NCI-H1048 (cell line): ENCODE measurements at places on chromosomes 1 and 21.

DNA sequence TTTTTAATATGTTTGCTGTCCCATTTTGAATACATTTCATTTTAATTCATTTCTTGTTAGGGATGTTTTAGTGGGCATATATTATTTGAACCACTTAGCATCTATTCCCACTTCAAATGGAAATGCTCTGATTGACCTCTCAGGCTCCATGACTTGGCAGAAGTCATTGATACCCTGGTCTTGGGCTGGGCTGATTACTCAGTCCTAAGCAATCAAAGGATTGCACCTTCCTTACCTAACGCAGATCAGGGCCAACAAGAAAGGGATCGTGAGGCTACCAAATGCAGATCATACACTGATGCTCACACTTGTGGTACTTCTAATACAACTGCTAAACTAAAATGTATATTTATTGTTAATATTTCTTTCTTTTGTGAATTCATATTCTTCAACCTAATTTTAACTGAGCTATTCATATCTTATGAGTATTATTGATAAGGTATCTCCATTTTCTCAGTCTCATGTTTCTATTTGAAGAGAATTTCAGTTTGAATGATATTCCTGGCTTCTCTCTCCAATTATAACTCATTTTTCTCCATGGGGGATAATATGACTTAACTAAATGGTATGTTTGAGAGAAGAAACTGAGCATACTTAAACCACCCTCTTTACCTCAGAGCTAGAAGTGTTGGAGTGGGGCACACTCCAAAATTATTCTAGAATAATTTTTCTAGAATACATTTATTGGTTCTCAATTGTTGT is 615.5 kb upstream of the ADAMTS5 start:
- DNase-seq = no peak

GRCh38 chr1:42841010-42841409 is 5.4 kb upstream of the ZNF691 start:
- DNase-seq = no peak

GRCh38 chr1:92804721-92805201 is 19.9 kb upstream of the EVI5 start:
- peak; percentile 46 for DNase-seq

DNA sequence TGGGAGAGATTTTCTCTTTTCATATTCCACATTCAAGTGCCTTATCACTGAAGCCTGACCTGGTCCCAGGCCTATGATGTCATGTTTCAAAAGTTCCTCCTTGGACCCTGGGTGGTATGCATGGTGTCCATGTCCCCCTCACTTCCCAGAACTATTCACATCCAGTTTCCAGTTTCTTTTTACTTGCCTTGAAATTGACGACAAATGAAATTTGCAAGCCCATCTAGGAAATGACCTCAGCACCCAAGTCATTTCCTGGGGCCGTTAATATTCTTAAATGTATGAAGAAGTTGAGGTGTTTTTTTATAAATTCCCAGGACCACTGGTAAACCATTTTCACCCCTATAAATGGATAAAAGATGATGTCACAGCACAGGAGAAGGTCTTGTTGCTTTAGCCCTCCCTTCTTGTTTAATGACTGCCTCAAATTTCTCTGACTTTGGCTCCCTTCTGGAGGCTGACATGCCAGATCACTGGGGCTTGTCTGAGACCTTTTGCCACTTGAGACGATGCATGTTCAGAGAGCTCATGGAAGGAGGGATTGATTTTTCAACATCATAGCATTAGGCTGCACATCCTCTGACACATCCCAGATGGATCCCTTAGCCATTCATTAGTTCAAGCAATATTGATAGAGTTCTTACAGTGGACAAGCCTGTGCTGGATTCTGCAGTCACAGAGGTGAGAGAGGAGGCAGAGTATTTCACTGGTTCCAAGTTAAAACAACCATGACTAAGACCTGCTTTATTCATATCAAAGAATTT is 221.3 kb downstream of the PLPP3 start:
- DNase-seq = no peak

- no peak for DNase-seq
These were observed 24.3 kb downstream of the AHCTF1 start for GRCh38 chr1:246907472-246907871.

GRCh38 chr1:53754484-53755312 is 15.7 kb upstream of the GLIS1 start:
- no peak for DNase-seq

DNA sequence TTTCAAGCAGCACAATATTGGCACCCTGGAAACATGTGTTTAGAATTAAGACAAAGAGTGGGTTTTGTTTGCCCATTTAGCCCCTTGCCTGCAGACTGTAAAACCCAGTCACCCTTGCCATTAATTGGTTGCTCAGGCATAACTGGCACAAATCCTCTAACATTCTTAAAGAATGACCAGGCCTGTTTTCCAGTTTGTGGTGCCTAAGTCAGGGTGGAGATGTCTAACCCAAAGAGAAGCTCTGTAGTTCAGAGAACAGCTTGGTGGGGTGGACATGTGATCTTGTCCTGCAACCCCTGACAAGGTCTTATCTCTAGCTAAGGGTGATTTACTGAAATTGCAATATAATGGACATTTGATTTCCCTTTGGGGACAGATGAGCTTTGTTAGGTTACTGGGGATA is 8.8 kb upstream of the ANGPTL7 start:
- no peak for DNase-seq

DNA sequence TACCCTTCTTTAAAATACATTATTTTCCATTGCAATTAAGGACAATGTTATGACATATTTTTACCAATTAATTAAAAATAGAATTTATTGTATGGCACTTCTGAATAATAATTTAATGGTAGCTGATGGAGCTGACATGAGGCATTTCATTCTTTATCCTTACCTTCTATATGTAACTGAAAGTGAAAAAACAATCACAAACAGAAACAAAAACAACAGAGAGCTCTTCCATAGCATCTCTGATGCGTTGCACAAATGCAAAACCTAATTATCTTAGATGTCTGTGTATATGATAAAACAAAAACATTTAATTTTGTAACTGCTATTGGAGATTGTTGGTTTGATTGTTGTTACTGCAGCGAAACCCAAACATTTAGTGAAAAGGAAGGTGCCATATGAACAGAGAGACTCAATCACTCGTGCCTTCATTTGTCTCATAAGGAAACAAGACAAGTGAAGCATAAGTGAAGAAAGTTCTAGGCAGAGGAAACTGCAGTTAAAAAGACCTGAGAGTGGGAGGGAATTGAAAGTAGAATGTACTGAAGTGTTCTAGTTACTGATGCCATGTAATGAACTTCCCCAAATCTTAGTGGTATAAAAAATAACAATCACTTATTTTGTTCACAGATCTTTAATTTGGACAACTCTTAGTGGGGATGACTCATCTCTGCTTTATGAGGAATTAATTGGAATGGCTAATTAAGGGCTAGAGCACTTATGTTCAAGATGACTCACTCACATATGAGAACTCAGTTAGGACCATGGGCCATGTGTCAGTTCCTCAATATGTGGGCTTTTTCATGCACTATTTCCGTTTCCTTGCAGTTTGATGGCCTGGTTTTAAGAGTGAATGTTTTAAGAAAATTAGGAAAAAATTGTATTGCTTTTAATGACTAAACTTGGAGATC is 245.0 kb upstream of the OLFM3 start:
- DNase-seq = no peak

DNA sequence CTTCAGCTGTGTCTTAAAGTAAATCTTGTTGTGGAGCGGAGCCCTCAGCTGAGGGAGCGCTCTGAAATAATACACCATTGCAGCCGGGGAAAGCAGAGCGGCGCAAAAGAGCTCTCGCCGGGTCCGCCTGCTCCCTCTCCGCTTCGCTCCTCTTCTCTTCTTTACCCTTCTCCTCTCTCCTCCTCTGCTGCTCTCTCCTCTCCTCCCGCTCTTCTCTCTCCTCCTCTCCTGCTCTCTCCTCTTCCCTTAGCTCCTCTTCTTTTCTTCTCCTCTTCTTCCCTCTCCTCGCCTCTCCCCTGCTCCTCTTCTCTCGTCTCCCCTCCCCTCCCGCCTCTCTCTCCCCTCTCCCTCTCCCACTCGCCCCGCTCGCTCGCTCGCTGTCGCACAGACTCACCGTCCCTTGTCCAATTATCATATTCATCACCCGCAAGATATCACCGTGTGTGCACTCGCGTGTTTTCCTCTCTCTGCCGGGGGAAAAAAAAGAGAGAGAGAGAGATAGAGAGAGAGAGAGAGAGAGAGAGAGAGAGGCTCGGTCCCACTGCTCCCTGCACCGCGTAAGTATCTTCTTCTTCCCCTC is at the start of gene PROX1:
PROX1 (plus strand) TSS at position 47 of the 580 bp plus-strand sequence. CDS start 8,563 bp downstream, outside the sequence.
- no peak for DNase-seq

- DNase-seq = no peak
These were observed 1.3 kb upstream of the LAPTM5 start for GRCh38 chr1:30758785-30759380.

GRCh38 chr21:44625756-44626155 is 1.1 kb upstream of the KRTAP10-9 start:
- no peak for DNase-seq

DNA sequence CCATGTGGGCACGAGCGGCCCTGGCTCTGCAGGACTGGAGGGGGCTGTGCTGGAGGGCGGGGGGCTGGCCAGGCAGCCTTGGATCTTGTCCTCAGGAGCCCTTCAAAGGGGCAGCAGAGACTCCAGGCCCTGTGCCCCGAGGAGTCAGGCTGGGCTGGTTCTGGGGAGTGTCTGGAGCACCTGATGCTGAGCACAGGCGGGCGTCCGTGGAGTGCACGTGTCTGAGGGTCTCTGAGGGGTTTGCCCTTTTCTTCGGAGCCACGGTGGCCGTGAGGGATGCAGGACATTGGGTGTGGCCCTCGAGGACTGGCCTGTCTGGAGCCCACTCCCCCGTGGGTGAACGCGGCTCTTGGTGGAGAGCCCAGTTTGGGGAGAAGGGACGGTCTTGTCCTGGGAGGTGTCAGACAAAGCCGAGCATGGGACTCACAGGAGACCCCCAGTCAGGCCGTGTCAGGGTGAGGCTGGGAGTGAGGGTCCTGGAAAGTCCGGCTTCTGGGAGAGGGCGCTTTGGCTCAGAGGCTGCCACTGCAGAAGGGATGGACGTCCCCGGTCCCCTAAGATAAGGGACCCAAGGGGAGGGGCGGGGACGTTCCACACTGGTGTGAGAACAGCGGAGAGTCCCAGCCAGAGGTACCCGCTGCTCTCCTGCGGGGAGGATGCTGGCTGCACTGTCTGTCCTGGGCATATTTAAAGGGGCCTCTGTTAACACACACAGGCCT is 60.8 kb downstream of the COL18A1 start:
- DNase-seq = no peak

DNA sequence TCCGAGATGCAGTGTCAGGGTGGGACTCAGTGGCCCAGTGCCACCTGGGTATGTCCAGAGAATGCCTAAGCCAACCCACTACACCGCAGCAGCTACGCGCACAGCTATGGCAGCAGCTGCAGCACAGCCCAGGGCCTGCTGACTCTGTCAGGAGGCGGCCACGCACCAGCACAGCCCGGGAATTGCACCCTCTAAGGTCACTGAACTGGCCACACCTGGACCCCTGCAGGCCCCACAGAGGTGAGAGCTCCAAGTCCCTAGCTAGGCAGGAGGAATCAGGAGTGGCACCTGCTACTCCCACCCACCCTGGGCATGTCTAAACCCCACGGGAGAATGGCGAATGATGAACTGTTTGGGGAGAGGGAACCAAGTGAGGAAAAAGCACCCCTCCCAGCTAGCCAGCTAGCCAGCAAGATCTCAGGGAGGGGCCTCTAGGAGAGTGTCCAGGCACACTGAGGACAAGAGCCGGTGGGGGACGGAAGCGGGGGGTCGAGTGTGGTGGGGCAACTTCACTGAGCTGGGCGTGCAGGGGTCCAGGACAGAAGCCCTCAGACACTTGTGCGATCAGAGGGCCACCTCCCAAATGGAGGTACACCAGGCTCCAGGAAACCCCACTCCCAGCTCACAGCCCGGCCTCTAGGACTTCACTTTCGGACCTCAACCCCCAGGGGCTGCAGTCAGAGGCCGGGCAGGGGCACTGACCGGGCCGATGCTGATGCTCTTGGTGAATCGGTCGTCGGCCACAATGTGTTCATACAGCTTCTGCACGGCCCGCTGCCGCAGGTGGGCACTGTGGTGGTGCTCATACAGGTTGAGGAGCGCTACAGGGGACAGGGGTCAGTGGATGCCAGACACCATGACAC is 13.9 kb downstream of the LSS start:
- no peak for DNase-seq

DNA sequence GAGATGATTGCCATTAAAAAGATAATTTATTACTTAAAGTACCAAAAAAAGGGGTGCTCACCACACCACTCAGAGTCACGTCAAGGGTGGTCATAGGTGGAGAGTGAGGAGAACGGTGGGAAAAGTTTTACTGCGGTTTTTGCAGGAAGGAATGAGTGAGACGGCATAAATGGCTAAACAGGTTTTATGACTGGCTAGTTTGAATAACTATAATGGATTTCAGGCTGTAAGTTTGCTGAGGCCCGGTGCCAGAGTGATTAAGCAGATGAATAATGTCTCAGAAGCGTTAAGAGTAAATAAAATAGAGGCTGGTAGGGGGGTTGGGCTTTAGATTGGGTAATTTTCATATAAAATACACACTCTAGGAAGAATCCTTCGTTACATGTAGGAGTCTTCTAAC is 1337.8 kb downstream of the AMY1C start:
- DNase-seq = no peak

- DNase-seq = no peak
These were observed 42.2 kb downstream of the ECE1 start for GRCh38 chr1:21247892-21248715.

GRCh38 chr21:15616864-15617574 is 112.8 kb upstream of the USP25 start:
- DNase-seq = no peak

DNA sequence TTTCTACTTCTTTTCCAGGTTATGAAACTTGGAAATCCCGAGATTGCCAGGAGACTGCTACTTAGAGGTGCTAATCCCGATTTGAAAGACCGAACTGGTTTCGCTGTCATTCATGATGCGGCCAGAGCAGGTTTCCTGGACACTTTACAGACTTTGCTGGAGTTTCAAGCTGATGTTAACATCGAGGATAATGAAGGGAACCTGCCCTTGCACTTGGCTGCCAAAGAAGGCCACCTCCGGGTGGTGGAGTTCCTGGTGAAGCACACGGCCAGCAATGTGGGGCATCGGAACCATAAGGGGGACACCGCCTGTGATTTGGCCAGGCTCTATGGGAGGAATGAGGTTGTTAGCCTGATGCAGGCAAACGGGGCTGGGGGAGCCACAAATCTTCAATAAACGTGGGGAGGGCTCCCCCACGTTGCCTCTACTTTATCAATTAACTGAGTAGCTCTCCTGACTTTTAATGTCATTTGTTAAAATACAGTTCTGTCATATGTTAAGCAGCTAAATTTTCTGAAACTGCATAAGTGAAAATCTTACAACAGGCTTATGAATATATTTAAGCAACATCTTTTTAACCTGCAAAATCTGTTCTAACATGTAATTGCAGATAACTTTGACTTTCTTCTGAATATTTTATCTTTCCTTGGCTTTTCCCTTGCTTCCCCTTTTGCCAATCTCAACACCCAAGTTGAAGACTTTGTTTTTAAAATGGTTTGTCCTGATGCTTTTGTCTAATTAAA is 4.0 kb downstream of the CDKN2C start:
- DNase-seq = no peak

DNA sequence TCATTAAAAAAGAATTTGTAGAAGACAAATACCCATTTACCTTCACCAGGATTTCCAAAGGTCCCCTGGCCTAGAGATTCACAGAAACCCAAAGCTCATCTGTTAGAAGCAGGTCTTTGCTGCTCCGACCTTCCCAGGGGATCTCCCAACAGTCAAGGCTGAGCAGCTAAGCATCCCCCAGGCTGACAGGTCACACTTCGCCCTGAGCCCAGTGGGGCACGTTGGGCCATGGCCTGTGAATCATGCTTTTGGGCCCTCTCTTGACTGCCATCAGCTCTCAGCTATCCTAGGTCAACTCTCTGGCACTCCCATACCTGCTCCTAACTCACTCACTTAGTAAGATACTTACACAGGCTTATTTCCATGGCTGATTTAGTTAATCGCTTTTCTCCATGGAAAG is 157.7 kb downstream of the DSCAM start:
- DNase-seq = no peak
